ENCODE measurements at places on chromosomes 3 and 15. TPM values are rescaled to one million over a fixed set of nuclear protein-coding genes. Genes with fewer than 3 reads are reported as not detected.

The BCL2A1 gene
- total RNA-seq, result 8.1 TPM

The COL6A6 gene
- total RNA-seq, result 61.2 TPM

The GPR62 gene
- total RNA-seq, result 0.41 TPM

The DCLK3 gene
- 1.3 TPM for total RNA-seq

The SLCO3A1 gene
- total RNA-seq, result 10.7 TPM

The TERC gene
- total RNA-seq, result 179 TPM

The SAMMSON gene
- 0.41 TPM for total RNA-seq

The ZNF662 gene
- 12.2 TPM for total RNA-seq

The ISLR gene
- 119 TPM for total RNA-seq

The TTLL13 gene
- total RNA-seq, result not detected

The GABRR3 gene
- not detected for total RNA-seq

The PRICKLE2 gene
- total RNA-seq, result 49.3 TPM

The COL8A1 gene
- 22.4 TPM for total RNA-seq

The LINGO1 gene
- 2.9 TPM for total RNA-seq

The CAMK2N2 gene
- not detected for total RNA-seq

The MESP2 gene
- not detected for total RNA-seq

The ADAMTS17 gene
- total RNA-seq, result 12.4 TPM

The NEK10 gene
- total RNA-seq, result 40.5 TPM

The GOLGA6L6 gene
- not detected for total RNA-seq

The IL1RAP gene
- 12.3 TPM for total RNA-seq

The ZBTB47 gene
- 41.5 TPM for total RNA-seq

The VGLL4 gene
- total RNA-seq, result 75.6 TPM

The HIGD2B gene
- total RNA-seq, result not detected

The NTRK3 gene
- total RNA-seq, result 14.7 TPM

The MYZAP gene
- 3.5 TPM for total RNA-seq

The LTF gene
- 13.0 TPM for total RNA-seq

The IMPG2 gene
- total RNA-seq, result 2.1 TPM

The ACTC1 gene
- total RNA-seq, result 1,740 TPM

The RAB6B gene
- total RNA-seq, result 5.8 TPM

The MOBP gene
- not detected for total RNA-seq

The PLA1A gene
- 0.31 TPM for total RNA-seq

The SLC24A5 gene
- not detected for total RNA-seq

The TMEM207 gene
- not detected for total RNA-seq

The COLQ gene
- total RNA-seq, result 12.1 TPM

The EFHB gene
- total RNA-seq, result 1.7 TPM

The MME gene
- total RNA-seq, result 11.5 TPM

The GOLGA8G gene
- not detected for total RNA-seq

The GPR176 gene
- 4.1 TPM for total RNA-seq

The TRAIP gene
- 1.6 TPM for total RNA-seq

The MB21D2 gene
- 12.7 TPM for total RNA-seq

The FRMD5 gene
- 1.1 TPM for total RNA-seq

The GTF2E1 gene
- 21.2 TPM for total RNA-seq

The TUSC7 gene
- total RNA-seq, result not detected

The MYNN gene
- total RNA-seq, result 31.6 TPM

The CD200 gene
- 10.2 TPM for total RNA-seq

The TEX55 gene
- not detected for total RNA-seq

The LMCD1 gene
- 321 TPM for total RNA-seq

The AQP9 gene
- total RNA-seq, result 0.62 TPM

The STAC gene
- 32.6 TPM for total RNA-seq
